Muscle of back (tissue), 13 donors: ENCODE measurements at places on chromosomes 6 and 20. TPM values are rescaled to one million over a fixed set of nuclear protein-coding genes. Genes with fewer than 3 reads are reported as not detected.

DNA sequence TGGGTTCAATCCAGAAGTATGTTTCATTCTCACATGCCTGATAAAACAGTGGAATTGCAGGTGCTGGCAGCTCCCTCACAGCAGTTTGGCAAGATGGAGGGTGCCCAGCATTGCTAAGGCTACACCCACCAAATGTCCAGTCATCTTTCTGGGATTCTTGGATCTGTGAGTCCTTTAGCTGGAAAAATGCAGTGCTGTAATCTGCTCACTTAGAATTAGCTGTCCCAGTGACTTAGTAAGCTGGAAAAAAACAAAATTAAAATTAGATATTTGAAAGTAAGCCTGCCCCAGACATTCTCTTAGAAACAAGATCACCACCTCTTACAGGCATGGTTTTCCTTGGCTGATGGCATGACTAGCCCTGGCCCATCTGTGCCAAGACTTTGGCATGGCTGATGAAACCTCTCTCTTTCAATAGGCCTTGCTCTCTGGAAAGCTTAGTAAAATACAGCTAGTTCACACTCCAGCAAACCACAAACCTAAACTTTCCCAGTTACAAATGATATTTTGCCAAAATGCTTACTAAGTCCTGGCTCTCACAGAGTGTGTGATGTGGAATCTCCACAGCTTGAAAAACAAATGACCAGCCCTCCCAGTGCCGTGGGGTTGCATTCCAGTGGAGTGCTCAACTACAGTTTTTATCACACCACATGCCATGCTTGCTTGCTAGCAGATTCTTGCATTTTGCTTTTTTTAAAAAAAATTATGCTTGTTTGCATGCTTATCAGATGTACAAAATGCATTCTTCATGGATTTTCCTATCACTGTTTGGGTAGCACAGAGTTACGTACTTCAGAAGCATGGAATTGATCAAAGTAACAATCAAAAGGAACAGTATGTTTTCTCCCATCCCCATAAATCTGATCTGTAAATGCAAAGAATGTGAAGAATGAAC is 261.5 kb downstream of the EYA4 start:
- DNase-seq, result peak; percentile 69

DNA sequence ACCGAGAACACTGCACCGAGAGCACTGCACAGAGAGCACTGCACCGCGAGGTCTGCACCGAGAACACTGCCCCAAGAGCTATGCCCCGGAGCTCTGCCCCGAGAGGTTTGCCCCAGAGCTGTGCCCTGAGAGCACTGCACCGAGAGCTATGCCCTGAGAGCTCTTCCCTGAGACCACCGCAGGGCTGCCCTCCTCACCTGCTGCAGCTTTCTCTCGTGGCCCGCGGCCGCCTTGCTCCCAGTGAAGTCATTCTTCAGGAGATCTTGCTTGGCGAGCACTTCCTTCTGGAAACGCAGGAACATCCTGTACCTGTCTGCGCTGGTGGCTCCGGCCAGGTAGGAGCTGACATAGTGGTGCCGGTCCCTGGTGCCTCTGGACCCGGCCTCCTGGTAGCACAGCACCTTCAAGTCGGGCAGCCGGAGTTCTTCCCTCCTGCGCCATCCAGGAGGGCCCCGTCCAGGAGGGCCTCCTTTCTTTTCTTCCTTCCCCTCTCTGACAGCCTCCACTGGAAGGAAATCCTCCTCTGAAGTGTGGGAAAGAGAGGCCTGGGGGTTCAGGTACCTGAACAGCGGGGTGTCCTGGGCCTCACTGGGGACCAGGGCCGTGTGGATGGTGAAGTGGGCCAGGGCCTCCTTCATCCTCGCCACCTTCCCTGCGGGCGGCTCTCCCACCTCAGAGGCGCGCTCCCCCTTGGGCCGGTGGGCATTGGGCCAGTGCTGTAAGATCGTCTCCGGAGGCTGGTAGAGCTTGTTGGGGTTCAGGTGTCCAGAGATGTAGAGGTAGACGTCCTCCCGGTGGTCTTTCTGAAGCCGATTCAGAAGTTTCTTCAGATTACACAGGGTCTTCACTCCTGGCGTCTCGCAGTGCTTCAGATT is 7.8 kb downstream of the C6orf118 start:
- DNase-seq, result no peak

DNA sequence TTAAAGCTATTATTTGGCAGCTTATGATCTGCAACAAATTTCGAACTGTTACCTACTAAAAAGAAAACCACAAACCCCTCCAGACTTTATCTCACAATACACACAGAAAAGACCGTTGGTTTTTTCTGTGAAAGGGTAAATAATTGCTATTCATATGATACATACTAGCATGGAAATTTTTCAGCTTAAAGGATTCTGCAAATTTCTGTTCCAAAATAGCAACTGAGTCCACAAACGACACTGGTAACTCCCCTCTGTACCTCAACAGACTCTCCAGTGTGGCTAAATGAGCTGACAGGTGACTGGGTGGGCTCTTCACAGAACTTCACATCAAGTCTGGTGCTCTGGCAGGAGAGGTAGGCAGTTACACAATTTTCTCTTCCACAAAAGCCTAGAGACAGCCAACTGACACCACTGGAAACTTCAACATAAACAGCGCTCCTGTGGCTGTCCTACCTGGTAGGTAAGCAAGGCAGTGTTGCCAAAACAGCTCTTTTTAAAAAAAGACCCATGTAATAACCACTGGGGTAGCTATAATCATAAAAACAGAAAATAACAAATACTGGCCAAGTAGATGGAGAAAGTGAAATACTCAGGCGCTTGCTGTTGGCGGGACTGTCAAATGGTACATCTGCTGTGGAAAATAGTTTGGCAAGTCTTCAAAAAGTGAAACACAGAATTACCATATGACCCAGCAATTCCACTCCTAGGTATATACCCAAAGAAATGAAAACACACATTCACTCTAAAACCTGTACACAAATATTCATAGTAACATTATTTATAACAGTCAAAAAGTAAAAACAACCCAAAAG is 37.8 kb downstream of the ELOVL5 start:
- DNase-seq, result no peak

GRCh38 chr20:58783511-58784011 is 67.1 kb downstream of the GNAS-AS1 start:
- DNase-seq, result peak; percentile 98

DNA sequence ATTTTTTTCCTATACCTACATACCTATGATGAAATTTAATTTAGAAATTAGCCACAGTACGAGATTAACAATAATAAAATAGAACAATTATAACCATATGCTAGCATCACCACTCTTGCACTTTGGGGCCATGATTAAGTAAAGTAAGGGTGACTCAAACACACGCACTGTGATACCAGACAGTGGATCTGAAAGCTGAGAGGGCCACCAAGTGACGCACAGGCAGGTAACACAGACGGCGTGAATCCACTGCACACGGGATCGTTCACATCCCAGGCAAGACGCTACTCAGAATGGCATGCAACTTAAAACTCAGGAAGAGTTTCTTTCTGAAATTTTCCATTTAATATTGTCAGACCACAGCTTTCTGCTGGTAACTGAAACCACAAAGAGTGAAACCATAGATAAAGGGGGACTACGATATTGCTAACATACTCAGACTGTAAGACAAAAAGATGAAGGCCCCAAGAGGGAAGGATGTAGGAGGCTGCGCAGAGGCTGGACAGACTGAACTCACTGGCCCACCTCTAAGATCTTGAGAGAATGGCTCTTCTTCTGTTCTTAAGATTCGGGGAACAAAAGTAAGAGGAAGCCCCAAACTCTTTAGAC is 17.9 kb downstream of the RRBP1 start:
- no peak for DNase-seq

DNA sequence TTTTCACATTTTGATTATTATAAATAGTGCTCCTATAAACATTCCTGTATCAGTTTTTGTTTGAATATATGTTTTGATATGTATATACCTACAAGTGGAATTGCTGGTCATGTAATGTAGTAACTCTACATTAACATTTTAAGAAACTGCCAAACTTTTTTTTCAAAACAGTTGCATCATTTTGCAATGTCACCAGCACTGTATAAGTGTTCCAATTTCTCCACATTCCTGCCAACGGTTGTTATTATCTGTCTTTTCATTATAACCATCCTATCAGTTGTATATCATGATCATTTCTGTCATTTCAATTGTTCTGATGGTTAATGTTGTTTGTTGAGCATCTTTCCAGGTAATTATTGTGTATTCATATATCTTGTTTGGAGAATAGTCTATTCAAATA is 44.8 kb upstream of the SAMD5 start:
- DNase-seq, result no peak

DNA sequence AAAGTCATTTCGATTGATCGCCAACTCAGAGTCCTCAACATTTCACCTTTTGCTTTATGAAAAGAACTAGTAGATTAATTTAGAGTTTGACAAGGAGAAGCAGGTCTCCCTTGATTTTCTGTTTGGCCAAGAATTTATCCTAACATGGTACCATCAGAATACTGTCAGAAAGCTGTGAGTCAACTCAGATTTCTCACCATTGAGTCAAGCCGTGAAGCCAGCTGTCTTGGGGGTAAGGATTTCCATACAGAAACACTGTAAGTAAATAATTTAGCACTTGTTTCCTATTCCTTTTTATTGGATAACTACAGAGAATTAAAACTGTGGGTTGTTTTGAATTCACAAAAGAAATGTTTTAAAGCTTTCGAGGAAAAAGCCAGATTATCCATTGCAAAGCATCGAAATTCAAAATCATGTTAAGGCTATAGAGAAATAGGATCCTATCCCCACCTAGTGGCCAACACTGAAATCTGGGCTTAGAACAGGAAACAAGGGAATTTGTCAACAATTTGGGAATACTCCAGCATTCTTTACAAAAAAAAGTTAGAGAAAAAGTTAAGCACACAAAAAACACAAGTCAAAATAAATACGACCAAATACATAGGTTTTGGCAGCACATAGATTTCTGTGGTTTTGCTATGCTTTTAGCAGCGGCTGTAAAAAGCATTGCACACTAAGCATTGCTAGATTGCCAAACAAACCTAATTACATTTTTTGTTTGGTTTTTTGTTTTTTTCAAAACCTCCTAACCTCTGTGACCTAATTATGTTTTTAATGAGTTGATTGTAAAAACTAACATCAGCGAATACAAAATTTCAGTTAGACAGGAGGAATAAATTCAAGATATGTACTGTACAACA is 44.2 kb downstream of the COL11A2 start:
- DNase-seq, result peak; percentile 77

DNA sequence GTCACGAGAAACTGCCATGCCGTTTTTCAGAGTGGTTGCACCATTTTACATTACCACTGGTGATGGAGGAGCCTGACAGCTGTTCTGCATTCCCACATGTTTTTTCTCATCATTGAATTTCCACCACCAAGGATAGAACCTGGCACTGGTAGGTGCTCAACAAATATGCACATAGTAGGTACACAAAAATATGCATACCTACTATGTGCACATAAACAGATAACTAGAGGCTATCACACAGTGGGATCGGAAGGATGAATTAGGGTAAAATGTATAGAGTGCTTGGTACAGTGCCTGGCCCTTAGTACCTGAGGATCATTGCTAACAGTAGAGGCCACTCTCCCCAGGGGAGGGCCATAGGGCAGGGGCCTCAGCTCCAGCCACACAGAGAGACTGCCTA is 47.0 kb downstream of the SLC2A10 start:
- DNase-seq, result no peak

DNA sequence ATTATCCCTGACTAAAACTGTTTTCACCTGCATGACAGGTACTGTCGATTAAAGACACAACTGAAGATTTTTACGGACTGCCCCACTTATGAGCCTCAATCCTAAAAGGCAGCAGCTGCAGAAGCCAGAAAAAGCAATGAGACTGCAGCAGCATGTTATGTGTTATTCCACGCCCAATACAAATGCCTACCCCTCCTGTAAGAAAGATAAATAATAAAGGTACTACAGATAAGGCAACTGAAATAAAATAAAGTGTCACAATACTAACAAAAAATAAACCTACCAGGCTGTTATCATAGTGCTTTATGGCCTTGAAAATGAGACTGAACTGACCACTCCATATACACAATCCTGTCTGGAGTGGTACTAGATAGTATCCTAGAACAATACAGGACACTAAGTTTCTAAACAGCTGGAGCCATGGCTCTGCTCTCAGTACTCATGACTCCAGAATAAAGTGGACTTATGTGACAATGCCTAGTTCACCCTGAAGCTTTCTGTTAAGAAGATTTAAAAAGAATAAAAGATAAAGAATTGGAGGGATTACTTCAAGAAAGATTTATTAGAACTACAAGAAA is 9.5 kb downstream of the BCLAF1 start:
- no peak for DNase-seq

- DNase-seq, result no peak
These were observed 194.1 kb downstream of the ARID1B start for GRCh38 chr6:156971153-156971885.

- DNase-seq, result no peak
These were observed 9.8 kb downstream of the CTSZ start for GRCh38 chr20:58997141-58997770.

DNA sequence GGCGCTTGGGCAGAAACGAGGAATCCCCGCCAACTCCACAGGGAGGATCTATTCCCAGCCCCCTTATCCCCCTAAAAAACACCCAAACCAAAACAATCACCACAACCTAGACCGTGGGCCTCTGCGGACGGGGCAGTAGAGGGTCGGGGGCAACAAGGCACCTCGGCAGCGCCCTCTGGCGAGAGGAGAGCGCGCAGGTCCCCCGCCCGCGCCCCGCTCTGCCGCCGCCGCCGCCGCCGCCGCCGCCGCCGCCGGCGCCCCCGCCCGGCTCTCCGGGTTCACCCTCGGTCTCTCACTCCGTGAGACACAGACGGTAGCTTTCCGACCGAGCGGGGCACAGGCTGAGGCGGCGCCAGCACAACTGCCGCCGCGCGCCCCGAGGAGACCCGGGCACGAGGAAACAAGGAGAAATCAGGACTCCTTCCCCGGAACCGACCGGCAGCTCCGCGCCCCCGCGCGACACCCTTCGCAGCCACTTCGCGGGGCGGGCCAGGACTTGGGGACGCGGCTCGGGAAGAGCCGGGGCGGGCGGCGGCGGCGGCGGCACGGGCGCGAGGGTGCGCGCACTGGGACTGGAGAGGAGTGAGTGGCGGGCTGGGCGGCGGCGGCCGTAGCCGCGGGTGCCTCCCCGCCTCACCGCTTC is at the start of gene SLC35F1:
Gene SLC35F1 (plus strand): TSS at position 307 of the 643 bp plus-strand sequence.
- DNase-seq, result peak; percentile 16

DNA sequence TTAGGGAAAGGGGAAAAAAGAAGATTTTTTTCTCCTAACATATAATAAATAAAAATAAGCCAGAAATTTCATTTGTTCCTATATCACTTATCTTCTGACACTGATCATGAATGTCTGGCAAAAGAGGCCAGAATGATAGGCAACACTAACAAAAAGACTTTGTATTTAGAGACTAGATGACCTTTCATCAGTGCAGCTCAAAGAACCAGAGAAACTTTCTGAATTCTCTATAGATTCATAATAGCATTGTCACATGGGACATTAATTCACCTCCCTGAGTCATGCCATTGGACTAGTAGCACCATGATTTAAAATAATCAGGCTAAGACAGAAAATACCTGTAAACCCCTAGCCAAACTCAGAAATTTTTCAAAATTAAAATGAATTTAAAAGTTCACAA is 95.4 kb upstream of the CCDC28A start:
- DNase-seq, result no peak

- no peak for DNase-seq
These were observed 538.4 kb upstream of the NOX3 start for GRCh38 chr6:155994086-155994485.

GRCh38 chr20:6769903-6770785 is 2.7 kb downstream of the BMP2 start:
- DNase-seq, result peak; percentile 66

Gene MPIG6B
- 0.87 TPM for polyA plus RNA-seq

Gene CENPQ
- polyA plus RNA-seq, result 13.1 TPM

Gene BANF2
- not detected for polyA plus RNA-seq

Gene BHLHE23
- polyA plus RNA-seq, result not detected

Gene MAS1
- polyA plus RNA-seq, result 0.33 TPM

Gene ADRM1
- polyA plus RNA-seq, result 55.6 TPM

Gene HTR1E
- not detected for polyA plus RNA-seq

Gene KIF3B
- 14.8 TPM for polyA plus RNA-seq

Gene WFDC2
- 0.72 TPM for polyA plus RNA-seq

Gene SIRPD
- not detected for polyA plus RNA-seq
